ENCODE measurements at places on chromosomes 2 and 18.
A peak's percentile ranks its signal among the peaks of the same experiment; 100 is the strongest.

DNA sequence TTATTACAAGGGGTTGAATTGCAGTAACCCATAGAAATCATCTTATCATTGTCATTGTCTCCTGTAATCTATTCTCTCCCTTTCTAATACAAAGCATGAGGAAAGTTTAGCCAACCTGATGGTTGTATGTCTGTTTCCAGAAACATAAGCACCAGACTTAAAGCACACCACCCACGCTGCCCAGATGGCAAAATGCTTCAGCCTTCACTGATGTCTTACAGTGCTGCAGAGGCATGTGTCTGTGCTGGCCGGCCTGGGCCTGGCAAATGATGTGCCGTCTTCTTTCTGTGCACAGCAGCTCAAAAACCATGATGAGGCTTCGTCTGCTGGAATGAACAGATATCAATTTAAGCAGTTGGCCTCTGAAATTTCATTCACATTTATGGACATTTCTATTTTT is 443.0 kb upstream of the RGPD4 start:
- no peak for DNase-seq

DNA sequence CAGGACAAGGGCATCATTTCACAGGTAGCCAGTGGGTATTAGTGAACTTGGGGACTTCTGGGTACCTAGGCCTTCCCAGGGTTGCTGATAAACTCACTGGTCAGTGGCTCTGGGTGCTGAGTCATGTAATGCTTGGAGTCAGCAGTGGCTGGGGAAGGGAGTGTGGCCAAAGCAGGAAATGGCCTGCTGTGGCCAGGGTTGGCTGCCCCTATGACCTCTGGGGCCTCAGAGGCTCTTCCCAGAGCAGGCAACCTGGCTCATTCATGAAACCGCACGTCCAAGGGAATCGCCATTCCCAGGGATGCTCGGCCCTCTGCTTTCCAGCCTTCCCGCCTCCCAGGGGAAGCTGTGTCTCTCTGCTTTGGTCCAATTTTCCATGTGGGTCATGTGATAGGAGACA is 294.9 kb downstream of the DYSF start:
- peak; percentile 36 for DNase-seq

DNA sequence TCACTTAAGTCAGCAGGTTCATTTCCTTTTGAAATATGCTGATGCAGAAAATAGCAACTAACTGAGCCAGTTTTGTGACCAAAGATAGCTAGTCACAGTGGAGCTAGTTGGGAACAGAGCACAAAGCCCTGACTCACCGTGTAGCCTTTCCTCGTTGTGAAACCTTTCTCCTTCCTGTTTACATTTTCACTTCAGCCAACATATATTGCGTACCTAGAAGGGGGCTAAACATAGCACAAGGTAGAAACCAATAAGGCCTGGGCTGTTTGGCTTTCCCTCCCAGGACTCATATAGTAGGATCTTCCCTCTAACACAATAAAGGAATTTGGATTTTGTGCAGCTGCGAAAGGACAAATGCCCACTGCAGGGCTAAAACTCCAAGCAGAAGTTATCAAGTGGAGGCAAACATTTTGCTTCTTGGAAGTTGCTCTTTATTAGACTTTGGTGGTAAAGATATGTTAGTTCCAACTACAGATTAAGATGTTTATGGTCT is 24.5 kb upstream of the LPIN2 start:
- DNase-seq: peak; percentile 92

GRCh38 chr2:184780384-184780783 is 182.1 kb downstream of the ZNF804A start:
- DNase-seq: no peak

- DNase-seq: no peak
These were observed 4.7 kb downstream of the SLC4A3 start for GRCh38 chr2:219631904-219632759.

DNA sequence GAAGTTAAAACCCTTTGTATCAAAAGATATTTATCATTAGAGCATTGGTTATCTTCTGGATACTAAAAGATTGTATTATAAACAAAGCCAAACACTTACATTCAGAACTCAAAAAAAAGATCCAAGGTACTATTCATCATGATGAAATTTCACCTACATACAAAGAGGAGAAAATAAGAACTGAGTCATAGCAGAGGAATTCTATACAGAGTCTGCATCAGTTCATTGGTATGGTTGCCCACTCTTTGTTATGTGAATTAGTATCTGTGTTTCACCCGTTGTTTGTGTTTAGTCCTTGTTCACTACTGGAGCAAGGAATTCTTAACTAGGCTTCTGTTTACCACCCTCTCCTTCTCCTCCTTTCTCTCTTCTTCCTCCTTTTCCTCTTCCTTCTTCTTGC is 157.9 kb downstream of the LNPK start:
- DNase-seq: peak; percentile 13

GRCh38 chr2:225512876-225513540 is 113.5 kb downstream of the NYAP2 start:
- DNase-seq: no peak

DNA sequence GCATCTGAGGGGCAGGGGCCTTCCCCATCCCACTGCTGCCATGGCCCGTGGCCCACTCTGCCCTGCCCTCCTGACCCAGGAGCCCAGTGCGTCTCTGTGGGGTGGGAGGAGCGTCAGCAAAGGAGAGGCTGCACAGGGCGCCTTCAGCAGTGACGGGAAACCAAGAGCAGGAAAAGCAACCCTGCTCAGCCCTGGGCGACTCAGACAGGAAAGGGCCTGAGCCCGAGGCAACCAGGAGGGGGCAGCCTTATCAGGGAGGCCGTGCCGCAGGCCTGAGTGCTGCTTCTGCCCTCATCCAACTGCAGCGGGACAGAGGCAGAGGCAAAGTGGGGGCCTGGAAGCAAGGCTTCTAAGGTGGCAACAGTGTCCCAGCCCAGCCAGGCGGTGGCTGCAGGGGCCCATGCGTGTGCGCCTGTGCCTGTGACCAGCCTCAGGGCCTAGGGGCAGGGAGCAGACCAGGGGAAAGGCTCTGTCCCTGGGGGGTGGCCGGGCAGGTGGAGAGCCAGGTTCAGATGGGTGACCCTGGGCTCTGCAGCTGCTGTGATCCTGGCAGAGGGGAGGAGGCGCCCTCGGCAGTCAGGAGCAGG is 23.3 kb upstream of the ALPI start:
- no peak for DNase-seq

DNA sequence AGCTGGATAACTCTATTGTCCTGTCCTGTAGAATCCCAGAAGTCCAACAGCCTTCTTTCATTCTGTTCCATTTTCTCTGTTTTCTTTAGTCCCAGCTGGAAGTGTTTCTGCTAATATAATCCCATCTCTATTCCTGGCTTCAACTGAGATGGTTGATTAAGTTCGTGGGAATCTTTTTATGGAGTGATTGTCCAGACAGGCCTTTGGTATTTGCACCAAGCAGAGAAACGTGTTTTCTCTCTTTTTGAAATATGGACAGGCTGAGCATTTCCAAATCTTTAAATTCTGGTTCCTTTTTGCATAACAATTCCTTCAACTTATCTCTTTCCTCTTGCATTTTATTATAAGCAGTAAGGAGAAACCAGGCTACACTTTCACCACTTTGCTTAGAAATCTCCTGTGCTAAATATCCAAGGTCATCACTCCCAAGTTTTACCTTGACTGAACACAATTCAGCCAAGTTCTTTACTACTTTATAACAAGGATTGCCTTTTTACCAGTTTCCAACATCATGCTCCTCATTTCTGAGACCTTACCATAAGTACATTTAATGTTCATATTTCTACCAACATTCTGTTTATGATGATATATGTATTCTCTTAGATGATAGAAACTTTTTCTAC is 108.8 kb downstream of the ZFP36L2 start:
- no peak for DNase-seq

GRCh38 chr18:43115076-43115921 is at the start of gene RIT2:
TSS of gene RIT2 (minus strand) at chr18:43115685.
- no peak for DNase-seq

DNA sequence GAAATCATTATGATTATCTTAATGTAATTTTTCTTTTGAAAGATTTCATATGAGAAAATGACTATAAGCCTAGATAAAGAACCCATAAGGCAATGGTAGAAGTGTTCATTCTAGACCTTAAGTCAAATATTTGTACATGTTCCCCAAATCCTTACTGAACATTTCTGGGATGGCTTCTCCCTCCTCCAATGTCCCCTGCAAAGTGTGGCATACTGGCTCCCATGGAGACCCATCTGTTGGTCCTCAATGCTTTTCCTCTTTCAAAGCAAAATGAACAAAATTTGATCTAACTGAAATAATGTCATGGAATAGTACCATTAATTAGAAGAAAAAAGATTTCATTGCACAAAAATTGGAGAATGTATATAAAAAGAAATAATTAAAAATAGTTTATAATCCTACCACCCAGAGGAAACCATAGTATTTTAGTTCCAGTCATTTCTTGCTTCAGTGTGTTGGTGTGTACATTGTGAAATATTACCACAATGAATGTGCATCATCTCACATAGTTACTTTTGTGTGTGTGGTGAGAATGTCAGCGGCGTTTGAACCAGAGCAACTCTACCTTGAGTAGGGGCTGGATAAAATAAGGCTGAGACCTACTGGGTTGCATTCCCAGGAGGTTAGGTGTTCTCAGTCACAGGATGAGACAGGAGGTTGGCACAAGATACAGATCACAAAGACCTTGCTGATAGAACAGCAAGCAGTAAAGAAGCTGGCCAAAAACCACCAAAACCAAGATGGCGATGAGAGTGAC is 181.3 kb downstream of the UXS1 start:
- DNase-seq: no peak

DNA sequence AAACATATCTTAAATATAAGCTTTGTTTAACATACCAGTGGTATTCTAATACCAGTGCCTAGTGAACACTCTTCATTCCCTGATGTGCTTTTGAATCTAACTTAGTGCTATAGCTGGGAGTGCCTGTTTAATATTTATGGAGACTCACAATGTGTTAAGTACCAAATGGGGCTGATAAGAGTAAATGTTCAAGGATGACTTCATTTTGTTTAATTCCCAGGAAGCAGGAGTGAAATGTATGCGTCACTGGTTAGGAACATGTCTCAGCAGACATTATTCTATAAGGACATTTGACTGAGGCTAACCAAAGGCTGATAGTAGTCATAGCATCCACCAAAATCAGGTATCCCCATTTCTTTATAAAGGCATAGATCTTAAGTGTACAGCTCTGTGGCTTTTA is 31.7 kb upstream of the LINC00305 start:
- DNase-seq: no peak

DNA sequence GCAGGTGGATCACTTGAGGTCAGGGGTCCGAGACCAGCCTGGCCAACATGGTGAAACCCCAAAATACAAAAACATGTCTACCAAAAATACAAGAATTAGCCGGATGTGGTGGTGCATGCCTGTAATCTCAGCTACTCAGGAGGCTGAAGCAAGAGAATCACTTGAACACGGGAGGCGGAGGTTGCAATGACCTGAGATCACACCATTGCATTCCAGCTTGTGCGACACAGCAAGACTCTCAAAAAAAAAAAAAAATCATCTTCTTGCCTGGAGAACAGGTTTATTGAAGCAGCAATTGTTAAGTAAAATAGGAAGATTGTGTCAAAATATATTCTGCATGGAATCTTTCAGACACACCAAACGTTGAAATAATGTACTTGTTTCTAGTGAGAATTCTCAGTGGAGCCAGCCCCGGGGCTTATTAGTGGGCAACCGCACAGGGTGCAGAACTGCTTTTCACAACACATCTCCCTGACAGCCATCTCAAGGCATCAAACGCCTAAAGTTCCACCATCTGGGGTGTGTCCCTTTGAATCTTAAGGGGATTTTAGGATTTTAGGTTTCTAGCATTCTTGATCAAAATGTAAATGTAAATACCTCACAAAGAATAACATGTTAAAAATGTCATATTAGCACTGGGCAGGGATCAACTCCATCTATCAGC is 28.6 kb upstream of the PPP4R1 start:
- peak; percentile 26 for DNase-seq

GRCh38 chr2:229226382-229226781 is 44.7 kb downstream of the PID1 start:
- DNase-seq: no peak

- DNase-seq: no peak
These were observed 32.3 kb upstream of the NDUFV2 start for GRCh38 chr18:9070212-9070611.

DNA sequence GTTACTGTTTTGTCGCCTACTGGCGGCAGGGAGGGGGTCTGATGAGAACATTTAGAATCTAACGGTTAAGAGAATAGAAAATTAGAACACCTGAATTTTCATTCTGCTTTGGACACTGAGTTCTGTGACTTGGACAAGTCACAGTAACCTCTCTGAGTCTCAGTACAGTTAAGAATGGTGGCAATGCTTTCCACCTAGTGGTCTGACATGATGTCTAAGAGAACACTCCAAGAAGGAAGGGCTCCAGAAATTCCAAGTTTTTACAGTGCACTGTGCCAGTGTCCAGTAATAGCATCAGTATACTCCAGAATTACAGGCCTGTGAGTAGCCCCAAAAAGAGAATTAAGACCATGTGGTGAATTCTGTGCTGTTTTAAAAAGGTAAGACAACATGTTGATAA is 174.1 kb upstream of the ZFP36L2 start:
- no peak for DNase-seq

DNA sequence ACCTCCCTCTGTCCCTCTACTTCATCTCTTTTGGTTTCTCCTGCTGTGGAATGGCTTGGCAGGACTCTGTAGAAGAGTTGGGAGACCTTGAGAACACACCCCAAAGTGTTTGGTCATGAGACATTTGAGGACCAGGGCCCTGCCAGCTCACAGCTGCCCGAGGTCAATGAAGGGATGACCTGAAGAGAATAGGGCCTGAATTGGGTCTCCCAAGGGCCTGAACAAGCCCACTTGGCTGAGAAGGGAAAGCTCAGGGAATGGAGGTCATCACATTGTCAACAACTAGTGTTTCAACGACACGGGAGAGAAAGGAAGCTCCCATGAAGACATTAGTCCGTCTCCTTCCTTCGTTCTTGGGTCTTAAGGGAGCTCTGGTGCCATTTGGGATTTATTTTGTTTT is 52.8 kb downstream of the TTC32 start:
- DNase-seq: no peak

DNA sequence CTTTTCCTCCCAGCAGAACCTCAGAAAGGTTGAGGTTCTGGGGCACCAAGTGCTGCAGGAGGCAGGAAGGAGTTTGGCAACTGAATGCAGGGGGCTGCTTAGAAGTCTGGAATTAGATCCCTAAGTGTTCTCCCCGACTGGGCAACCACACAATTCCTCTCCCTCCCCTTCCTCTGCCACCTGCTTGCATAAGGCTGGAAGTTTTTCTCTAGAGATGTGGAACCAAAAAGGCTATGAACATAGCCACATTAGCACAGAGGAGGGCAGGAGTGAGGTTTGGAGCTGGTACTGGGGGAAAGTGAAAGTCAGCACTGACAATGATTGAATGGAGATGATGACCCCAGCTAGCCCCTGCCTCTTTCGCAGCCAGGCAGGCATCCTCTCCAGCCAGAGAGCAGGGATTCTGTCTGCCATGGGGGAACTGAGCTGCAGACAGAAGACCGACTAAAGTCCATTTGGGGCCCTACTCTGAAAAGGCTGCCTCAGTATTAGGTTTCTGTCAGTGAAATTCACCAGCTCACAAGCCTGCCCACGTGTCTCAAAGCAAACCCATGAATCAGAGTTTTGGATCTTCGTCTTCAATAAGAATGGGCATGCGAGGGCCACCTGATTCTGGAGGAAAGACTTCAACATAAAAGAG is 87.9 kb upstream of the ITGA6 start:
- DNase-seq: no peak

- peak; percentile 72 for DNase-seq
These were observed 77.9 kb upstream of the DOCK10 start for GRCh38 chr2:225120186-225120585.

GRCh38 chr18:61127714-61128467 is 205.3 kb upstream of the CDH20 start:
- DNase-seq: no peak

- no peak for DNase-seq
These were observed 42.5 kb downstream of the ZEB2 start for GRCh38 chr2:144477281-144477956.

GRCh38 chr2:157894694-157895435 is 18.7 kb upstream of the ACVR1 start:
- DNase-seq: peak; percentile 75
